ENCODE measurements at places on chromosomes 3 and 15.

GRCh38 chr15:50576166-50576565 lies 29.7 kb upstream of the USP50 start:
- no peak overlapping the region for H3K4me3 ChIP-seq
- peak overlapping the region; percentile 10 for H3K27ac ChIP-seq
- H3K36me3 ChIP-seq = peaks cover 25% of the 10 kb centered on the region

GRCh38 chr15:74365598-74366445 lies 1.6 kb downstream of the CYP11A1 start:
- no peak overlapping the region for H3K27ac ChIP-seq
- H3K4me1 ChIP-seq = no peaks in the 10 kb centered on the region
- H3K27me3 ChIP-seq = peaks cover 8% of the 10 kb centered on the region
- no peak for DNase-seq
- H3K36me3 ChIP-seq = peaks cover 2% of the 10 kb centered on the region

- H3K4me3 ChIP-seq = no peak overlapping the region
- no peaks in the 10 kb centered on the region for H3K27me3 ChIP-seq
- peaks cover 23% of the 10 kb centered on the region for H3K36me3 ChIP-seq
- peaks cover 6% of the 10 kb centered on the region for H3K4me1 ChIP-seq
These were observed 37.9 kb downstream of the ACAD9 start for GRCh38 chr3:128917291-128917690.

- no peaks in the 10 kb centered on the region for H3K4me1 ChIP-seq
- H3K27me3 ChIP-seq = peaks cover 17% of the 10 kb centered on the region
- no peak overlapping the region for H3K27ac ChIP-seq
- H3K4me3 ChIP-seq = no peak overlapping the region
- H3K36me3 ChIP-seq = no peaks in the 10 kb centered on the region
These were observed 35.4 kb downstream of the SV2B start for GRCh38 chr15:91135201-91136130.

GRCh38 chr3:126835472-126836219 lies 131.6 kb downstream of the CHCHD6 start:
- H3K27ac ChIP-seq = no peak overlapping the region
- no peak for DNase-seq
- no peaks in the 10 kb centered on the region for H3K27me3 ChIP-seq
- H3K4me3 ChIP-seq = no peak overlapping the region
